ENCODE measurements at places on chromosomes 4 and X.

DNA sequence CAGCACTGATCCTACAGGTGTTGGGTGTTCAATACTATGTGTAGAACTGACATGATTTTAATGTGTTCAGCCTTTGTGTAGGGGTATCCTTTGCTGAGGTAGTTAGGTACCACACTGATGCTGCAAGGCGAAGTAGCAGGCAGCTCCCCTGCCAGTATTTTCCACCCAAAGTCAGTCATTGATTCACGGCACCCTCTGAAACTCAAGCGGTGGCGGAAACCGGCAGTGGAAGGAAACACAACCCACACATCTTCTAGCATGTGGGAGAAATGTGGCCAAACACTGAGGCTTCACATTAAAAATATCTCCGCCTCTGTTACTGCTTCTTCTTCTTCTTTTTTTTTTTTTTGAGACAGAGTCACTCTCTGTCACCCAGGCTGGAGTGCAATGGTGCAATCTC lies 126.3 kb downstream of the AASDH start:
- DNase-seq = no peak

GRCh38 chr4:101419336-101420135 lies 72.2 kb upstream of the PPP3CA start:
- DNase-seq = peak; percentile 19

GRCh38 chr4:98935633-98936032 lies 6.7 kb upstream of the EIF4E start:
- DNase-seq = no peak

DNA sequence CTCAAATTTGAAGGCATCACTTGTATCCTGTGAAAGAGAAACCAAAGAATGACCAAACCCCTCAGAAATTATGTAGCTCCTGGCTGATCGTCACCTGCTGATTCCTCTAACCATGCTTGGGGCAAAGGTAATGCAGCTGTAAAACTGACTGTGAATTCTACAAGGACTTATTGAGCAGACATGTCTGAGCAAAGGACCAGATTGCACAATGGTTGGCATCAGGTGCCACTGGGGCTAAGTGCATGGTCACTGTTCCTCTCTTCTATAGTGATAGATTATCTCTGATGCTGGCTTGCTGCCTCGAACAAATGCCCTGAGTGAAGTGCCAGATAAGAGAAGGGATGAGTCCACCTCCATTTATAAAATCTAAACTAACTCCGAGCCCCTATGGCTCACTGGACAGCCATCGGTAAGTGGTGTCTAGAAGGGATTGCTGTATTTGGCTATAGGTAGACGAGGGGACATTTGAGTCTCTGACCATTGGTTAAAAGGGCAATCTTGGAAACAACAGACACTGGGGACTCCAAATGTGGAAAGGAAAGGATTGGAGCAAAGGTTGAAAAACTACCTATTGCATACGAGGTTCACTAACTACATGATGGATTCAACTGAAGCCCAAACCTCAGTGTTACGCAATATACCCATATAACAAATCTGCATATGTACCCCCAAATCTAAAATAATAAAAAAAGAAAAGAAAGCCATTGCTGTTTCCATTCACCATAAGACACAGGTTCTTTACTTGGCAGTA lies 110.7 kb upstream of the IGSF1 start:
- DNase-seq = no peak

Data from adipocyte (in vitro differentiated cells).